Stimulated activated CD4-positive, alpha-beta T cell treated with anti-CD3 and anti-CD28 coated beads, Interleukin-15, amount 100 ng/mL, for 1 hour (primary cell): ENCODE measurements at places on chromosomes 11 and 22.
A peak's percentile ranks its signal among the peaks of the same experiment; 100 is the strongest.

GRCh38 chr22:26883393-26883792 is 226.0 kb downstream of the MIAT start:
- DNase-seq: no peak

DNA sequence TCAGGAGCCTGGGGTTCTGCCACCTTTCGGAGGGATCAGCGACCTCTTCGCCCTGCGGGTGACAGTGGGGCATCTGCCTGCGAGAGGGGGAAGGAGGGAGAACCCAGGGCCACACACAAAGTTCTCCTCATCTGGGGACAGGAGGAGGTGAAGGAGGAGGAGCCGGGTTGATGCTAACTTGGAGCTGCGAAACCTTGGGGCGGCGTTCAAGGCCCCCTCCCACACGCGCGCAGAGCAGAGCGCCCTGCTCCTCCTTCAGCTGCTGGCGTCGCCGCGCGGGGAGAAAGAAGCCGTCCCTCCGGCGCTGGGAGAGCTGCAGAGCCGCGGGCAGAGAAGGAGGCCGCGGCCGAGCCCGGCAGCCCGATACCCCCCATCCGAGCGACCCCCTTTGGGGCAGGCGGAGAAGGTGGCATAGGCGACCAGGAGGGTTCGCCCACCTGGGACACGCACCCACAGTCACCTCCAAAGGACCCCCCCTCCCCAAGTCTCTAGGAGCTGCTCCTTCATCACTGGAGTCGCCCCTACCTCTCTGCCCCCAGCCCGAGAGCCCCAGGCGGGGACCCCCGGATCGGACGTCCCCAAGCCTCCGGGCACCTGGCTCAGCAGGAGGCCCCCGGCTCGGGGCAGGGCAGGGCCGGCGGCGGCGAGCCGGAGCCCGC is at the start of gene RASD2:
TSS of gene RASD2 (plus strand) at position 237 of the 659 bp plus-strand sequence. CDS start 5,979 bp downstream, outside the sequence.
- DNase-seq: no peak

DNA sequence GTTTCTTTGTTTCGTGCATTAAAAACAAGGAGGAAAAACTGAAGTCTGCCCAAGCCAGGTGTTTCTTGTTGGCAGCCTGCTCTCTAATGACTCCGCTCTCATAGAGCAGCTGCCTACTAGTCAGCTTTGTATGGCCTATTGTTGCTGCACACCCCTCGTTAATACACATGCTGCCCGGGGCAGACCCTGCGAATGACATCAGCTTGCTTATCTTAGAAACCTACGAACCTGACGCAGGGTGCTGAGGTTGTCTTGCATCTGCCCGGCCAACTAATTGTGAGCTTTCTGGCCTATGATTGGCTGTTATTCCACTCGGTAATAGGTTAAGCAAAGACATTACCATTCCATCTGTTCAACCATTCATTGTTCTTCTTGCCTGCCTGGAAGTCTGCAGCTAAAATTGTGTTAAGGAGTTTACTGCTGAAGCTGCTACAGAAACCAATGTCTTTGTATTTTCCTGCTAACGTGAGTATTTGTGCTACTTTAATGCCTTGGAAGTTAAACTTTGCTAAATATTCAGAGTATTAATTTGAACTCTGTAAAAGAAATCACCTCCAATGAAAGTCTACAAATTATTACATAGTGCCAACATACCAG is 37.5 kb downstream of the ZC3H12C start:
- no peak for DNase-seq

- DNase-seq: no peak
Observed at GRCh38 chr22:22721681-22722354, 77.4 kb downstream of the GGTLC2 start.

DNA sequence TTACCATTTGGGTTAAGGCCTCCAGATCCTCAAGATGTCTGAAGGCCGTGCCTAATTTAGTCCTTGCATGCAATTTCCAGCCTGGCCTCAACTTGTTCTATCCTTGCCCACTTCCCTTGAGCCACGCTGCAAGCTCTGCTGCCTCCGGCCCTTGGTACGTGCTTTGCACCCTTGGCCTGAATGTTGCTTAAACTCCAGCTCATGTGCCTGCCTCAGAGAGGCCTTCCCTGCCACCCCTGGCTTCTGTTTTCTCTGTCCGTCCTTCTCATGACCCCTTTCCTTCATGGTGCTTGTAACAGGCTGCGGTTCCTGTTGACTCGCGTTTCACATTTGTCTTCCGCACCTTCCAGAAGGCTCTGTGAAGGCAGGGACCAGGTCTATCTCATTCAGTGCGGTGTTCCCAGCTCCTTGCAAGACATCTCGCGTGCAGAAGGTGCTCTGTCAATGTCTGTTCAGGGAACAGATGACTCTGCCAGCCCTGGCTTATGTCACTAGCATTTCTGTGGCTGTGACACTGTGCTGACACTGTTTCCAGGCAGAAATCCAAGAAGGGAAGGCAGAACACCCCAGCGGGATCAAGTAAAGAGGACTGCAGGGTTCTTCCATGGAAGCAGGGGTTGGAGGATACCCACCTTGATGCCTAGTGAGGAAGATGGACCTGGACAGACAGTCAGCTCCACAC is 61.8 kb downstream of the FBLN1 start:
- no peak for DNase-seq

GRCh38 chr22:47355388-47355725 is 592.9 kb downstream of the TBC1D22A start:
- no peak for DNase-seq

DNA sequence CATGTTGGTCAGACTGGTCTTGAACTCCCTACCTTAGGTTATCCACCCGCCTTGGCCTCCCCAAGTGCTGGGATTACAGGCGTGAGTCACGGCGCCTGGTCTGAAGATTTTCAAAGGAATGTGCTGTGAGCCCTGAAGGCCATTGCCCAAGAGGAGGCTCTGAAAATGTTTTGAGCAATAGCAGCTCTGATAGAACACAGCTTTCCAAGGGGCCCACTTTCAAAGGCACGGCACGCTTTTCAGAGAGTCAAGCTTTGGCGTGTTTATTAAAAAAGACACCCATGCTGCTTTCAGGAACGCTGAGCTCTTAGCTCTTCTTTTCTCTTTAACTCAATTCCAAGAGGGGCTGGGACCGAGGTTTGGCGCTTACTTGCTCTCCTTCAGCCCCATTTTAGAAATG is 73.8 kb upstream of the CDON start:
- DNase-seq: no peak

- DNase-seq: no peak
Observed at GRCh38 chr11:75949023-75949672, 134.1 kb downstream of the UVRAG start.

- DNase-seq: no peak
Observed at GRCh38 chr11:16935518-16936302, 78.5 kb downstream of the PLEKHA7 start.

GRCh38 chr11:62726915-62727164 is 417 bp downstream of the HNRNPUL2 start:
- no peak for DNase-seq

DNA sequence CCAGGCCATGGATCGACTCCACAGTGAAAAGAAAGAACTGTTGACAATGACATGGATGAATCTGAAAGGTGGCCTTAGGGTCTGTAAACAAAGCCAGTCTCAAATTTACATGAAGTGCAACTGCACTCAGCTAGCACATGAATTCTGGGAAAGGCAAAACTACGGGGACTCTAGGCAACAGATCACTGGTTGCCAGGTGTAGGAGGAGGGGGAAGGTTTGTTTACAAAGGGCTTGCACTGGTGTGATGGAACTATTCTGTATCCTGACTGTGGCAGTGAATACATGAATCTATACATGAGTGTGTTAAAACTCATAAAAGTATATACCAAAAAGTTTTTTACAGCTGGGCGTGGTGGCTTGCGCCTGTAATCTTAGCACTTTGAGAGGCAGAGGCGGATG is 27.3 kb downstream of the ALX4 start:
- no peak for DNase-seq

GRCh38 chr22:45208993-45209838 is 31.5 kb downstream of the KIAA0930 start:
- peak; percentile 11 for DNase-seq
